Calu3 (cell line): ENCODE measurements at places on chromosomes 5 and 9. TPM values are rescaled to one million over a fixed set of nuclear protein-coding genes. Genes with fewer than 3 reads are reported as not detected.
A peak's percentile ranks its signal among the peaks of the same experiment; 100 is the strongest.

GRCh38 chr5:179256328-179257175 lies 88.7 kb downstream of the ADAMTS2 start:
- no peaks in the 10 kb centered on the region for H3K4me1 ChIP-seq
- no peak overlapping the region for H3K4me3 ChIP-seq
- no peak overlapping the region for H3K27ac ChIP-seq
- no peak for DNase-seq
- H3K36me3 ChIP-seq: no peaks in the 10 kb centered on the region

DNA sequence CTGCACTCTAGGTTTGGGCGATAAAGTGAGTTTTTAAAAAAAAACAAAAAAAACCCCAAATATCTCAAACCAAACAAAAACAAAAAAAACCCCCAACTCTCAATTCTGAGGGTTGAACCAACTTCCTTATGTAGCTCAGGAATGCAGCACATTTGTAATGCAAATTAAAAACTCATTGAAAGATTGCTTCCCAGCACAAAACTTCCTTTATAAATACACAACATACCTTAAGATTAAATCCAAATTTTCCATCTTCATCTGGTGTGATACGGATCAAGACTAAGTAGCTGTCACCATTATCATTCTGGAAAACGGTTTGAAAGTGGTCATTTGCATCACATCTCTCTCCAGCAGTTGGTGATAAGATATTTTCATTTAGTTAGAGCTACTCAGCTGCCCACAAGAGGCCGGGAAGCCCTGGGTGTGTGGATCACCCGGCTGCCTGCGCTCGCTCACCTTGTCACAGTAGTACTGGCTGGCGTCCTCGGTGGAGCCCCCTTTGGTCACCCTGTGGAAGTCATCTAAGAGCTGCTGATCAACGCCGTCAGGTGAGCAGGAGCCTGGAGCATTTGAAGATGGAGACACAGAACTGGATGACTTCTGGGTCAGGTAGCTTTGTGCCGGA lies 88.2 kb downstream of the PTPN3 start:
- H3K27me3 ChIP-seq: no peaks in the 10 kb centered on the region
- H3K4me3 ChIP-seq: no peak overlapping the region
- peaks cover 21% of the 10 kb centered on the region for H3K36me3 ChIP-seq

DNA sequence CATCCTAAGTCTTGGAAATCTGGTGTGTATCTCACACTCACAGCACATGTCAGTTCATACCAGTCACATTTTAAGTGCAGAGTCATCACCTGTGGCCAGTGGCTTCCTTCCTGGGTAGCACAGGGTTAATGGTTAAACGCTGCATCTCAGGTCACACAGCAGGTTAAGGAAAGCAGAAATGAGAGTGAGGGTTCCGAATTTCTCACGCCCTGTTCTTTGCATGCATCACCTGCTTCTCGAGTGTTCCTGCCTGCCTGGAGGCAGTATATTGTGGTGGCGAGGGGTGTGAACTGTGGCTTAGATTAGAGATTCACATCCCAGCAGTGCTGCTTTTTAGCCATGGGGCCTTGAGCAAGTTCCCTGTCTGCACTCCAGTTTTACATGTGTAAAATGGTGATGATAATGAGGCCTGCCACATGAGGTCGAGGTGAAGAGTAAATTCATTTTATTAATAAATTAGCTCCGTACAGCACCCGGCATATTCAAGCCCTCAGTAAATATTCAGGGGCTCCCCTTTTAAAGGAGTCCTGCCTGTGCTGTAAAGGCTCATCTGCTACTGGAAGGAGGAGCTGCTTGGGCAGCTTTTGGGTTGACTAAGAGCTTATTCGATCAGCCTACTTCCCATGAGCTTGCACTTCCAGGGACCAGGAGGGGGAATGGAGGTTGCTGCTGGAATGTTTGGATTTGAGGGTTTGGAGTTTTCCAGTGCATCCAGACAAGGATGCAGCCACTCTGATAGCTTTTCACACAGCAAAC lies 61.1 kb upstream of the SAP30L start:
- H3K4me3 ChIP-seq: no peak overlapping the region
- H3K27ac ChIP-seq: peak overlapping the region; percentile 59
- no peaks in the 10 kb centered on the region for H3K27me3 ChIP-seq
- H3K4me1 ChIP-seq: peaks cover 44% of the 10 kb centered on the region

DNA sequence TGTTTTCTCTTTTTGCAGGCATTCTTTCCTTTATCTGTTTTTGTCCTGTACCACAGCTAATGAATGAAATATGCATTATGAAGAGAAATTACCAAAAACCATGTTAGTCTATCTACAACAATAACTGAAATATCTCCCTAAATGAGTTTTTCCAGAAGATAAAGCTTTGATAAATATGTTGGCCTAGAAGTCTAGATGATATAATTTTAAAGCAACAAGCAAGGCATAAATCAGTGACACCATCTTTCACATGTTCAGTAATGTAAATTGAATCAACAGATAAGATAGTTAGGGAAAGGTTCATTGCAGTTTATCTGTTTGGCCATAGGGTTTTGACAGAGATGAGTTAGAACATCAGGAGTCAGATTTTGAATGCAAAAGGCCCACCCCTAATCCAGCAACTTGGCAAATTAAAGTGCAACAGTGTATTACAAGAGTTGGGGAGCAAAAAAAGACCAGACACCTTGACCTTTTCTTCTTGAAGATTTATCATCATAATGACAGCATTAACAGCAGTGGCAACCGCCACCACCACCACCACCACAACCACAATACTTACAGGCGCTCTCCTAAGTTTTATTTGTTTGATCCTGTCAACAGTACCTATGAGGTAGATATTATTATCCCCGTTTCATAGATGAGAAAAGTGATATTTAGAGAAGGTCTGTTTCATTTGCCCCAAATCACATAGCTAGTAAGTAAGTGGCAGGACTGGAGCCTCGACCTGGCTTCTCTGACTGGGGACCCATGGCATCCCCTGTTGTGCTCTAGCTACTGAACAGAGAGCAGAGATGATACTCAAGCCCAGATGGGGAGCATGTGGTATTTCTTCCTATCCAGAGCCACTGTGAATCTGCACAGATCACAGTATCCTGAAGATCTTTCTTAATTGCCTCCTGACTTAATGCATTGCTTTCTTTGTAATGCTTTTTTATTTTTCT lies 122.8 kb upstream of the DHFR start:
- DNase-seq: no peak
- H3K4me3 ChIP-seq: no peak overlapping the region
- peaks cover 5% of the 10 kb centered on the region for H3K36me3 ChIP-seq
- H3K27me3 ChIP-seq: no peaks in the 10 kb centered on the region

DNA sequence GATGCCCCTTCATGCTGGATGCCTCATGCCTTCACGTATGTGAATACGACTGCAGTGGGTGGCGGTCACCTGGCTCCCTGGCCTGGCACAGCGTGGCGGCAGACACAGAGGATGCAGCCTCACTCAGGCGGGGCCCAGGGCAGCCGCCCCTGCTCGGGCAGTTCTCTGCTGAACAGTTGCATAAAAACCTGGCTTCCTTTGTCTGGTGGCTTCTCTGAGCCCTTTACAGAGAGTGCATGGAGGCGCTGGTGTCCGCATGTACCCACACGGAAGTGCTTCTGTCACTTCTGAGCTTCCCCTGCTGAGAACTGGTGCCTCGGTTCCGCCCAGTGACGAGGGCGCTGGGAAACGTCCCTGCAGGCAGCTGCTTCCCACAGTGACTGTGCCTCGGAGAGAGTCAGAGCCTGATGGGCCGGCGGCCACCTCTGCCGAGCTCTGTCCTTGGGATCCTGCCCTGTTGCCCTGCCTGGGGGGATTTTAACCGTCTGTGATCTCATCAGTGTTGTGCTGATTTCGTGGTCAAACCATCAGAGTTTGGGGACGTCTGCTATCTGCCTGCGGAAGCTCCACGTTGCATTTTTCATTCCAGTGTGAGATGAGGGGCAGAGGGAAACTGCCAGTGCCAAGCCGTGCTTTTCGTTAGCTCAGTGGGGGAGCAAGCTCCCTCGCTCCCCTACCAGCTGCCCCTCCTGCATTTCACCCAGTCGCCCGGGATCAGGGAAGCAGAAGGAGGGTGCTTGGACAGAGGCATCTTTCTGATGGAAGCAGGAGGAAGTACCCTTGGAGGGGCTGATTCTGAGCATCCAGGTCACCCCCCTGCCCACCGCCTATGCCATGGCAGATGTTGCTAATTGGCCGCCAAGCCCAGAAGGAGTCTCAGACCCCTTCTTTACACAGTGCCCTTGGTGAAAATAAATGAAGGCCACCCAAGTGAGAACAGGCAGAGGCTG lies 153.0 kb upstream of the COL5A1 start:
- peaks cover 68% of the 10 kb centered on the region for H3K27me3 ChIP-seq
- no peak overlapping the region for H3K4me3 ChIP-seq
- DNase-seq: no peak
- no peaks in the 10 kb centered on the region for H3K4me1 ChIP-seq
- no peak overlapping the region for H3K27ac ChIP-seq

GRCh38 chr5:171252674-171253073 lies 56.4 kb upstream of the TLX3 start:
- DNase-seq: no peak
- no peaks in the 10 kb centered on the region for H3K27me3 ChIP-seq
- H3K27ac ChIP-seq: no peak overlapping the region
- H3K36me3 ChIP-seq: peaks cover 9% of the 10 kb centered on the region
- no peak overlapping the region for H3K4me3 ChIP-seq

DNA sequence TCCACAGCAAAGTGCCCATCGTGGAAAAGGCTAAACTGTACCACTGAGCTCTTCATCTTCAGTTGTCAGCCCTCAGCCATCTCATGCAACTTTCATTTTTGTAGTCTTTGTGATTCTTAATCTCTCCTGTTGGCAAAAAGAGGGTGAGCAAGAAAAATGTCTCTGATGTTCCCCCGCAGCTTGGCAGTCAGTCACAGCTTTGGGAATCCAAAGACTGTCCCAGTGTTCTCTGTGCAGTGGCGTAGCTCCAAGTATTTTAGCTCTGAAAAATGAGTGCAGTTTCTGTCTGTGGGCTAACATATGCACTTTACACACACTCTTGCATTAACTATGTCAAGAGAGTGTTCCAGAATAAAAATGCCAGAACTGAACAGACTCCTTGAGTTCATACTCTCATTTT lies 372.2 kb downstream of the TMEM232 start:
- H3K4me1 ChIP-seq: no peaks in the 10 kb centered on the region
- DNase-seq: no peak
- H3K27me3 ChIP-seq: no peaks in the 10 kb centered on the region
- no peak overlapping the region for H3K27ac ChIP-seq

DNA sequence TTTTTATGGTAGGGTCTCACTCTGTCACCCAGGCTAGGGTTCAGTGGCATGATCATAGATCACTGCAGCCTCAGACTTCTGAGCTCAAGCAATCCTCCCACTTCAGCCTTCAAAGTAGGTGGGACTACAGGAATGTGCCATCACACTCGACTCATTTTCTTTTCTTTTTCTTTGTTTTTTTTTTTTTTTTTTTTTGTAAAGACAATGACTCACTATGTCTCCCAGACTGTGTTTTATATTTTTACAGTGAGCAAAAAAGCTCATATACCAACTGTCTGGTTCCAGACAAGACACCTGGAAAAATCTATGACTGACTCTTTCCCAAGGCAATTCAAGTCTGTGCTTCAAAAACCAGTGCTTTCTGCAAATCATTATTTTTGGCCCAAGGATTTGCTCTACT lies 10.8 kb upstream of the FOXD1 start:
- no peak overlapping the region for H3K27ac ChIP-seq
- H3K36me3 ChIP-seq: no peaks in the 10 kb centered on the region
- peaks cover 30% of the 10 kb centered on the region for H3K27me3 ChIP-seq
- no peak overlapping the region for H3K4me3 ChIP-seq
- no peak for DNase-seq

DNA sequence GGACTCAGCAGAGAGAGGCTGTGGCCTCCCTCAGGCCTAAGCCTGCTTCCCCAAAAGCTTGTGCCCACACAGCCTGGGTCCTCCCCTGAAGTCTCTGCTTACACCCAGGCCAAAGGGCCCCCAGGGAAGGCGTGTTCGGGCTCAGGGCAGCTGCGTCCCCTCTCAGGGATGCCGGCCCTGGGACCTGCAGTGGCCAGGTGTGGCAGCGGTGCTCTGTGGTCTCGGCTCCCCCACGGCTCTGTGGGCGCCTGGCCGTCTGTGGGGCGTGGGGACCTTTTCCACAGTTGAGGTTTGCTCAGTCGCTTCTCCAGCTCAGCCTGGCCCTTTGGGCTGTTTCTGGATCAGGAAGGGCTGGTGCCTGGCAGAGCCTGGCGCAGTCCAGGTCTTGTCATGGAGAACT lies 75.9 kb downstream of the RXRA start:
- peaks cover 11% of the 10 kb centered on the region for H3K4me1 ChIP-seq
- no peaks in the 10 kb centered on the region for H3K27me3 ChIP-seq
- no peak for DNase-seq

WNK2 gene
- total RNA-seq: 81.2 and 85.7 TPM in 2 replicates

C9orf153 gene
- not detected in 2 replicates for total RNA-seq

CDX1 gene
- total RNA-seq: not detected in 2 replicates
